ENCODE measurements at places on chromosomes 7 and 10. TPM values are rescaled to one million over a fixed set of nuclear protein-coding genes. Genes with fewer than 3 reads are reported as not detected.

WDFY4 gene
- total RNA-seq: not detected

EVX1 gene
- not detected for total RNA-seq

GIMAP8 gene
- total RNA-seq: 6.6 TPM

CALHM2 gene
- total RNA-seq: 12.1 TPM

ABI1 gene
- 35.1 TPM for total RNA-seq

ZNF736 gene
- total RNA-seq: 22.6 TPM

HOXA10 gene
- 0.19 TPM for total RNA-seq

BMPR1A gene
- total RNA-seq: 19.5 TPM

MRC1 gene
- not detected for total RNA-seq

GNGT1 gene
- not detected for total RNA-seq

ANKRD30A gene
- total RNA-seq: not detected

TNPO3 gene
- total RNA-seq: 75.1 TPM

SLC18A2 gene
- 0.04 TPM for total RNA-seq

CALN1 gene
- not detected for total RNA-seq

SYNPO2L gene
- total RNA-seq: not detected

ZNF33B gene
- 9.0 TPM for total RNA-seq

PALD1 gene
- total RNA-seq: 0.55 TPM

GPC2 gene
- 2.8 TPM for total RNA-seq

CTTNBP2 gene
- total RNA-seq: not detected

OPN1SW gene
- total RNA-seq: not detected

MOGAT3 gene
- not detected for total RNA-seq

Measured in activated CD8-positive, alpha-beta memory T cell treated with anti-CD3 and anti-CD28 coated beads for 36 hours (primary cell).